ENCODE measurements at places on chromosomes 12 and 14.
A peak's percentile ranks its signal among the peaks of the same experiment; 100 is the strongest.

GRCh38 chr14:54048311-54048710, 91.7 kb upstream of the BMP4 start:
- peak; percentile 75 for DNase-seq

- DNase-seq, result peak; percentile 63
Measured at GRCh38 chr12:180445-180844, 33.5 kb downstream of the SLC6A12 start.

DNA sequence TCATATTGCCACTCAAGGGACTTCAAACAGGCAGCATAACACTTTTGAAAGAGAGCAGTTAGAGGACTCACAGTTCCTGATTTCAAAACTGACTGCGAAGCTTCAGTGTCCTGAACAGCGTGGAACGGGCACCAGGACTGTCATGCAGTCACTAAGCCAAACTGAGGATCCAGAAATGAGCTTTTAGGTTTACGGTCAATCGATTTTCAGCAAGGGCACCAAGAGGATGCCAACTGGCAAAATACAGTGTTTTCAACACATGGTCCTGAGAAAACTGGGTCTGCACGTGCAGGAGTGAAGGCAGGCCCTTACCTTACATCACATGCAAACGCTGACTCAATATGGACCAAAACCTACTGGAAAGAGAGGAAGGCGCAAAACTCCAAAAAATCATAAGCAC, 15.6 kb downstream of the BRF1 start:
- no peak for DNase-seq

DNA sequence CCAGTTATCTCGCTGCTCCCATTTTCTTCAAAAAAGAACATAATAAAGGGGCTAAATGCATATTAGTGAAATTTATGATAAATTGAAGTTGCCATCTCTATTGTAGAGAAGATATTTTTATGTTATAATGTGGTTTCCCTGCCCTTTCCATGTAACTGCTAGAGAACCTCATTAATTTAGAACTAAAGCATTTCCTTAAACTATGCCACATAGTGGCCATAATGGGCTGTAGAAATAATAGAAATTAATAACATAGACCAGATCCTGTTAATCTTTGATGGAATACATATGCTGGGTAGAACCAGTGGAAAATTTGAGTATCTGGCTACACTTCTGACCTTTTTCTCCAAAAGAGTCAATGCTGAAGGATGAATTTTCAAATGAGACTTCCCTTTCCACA, 376.7 kb downstream of the PDZRN4 start:
- no peak for DNase-seq

DNA sequence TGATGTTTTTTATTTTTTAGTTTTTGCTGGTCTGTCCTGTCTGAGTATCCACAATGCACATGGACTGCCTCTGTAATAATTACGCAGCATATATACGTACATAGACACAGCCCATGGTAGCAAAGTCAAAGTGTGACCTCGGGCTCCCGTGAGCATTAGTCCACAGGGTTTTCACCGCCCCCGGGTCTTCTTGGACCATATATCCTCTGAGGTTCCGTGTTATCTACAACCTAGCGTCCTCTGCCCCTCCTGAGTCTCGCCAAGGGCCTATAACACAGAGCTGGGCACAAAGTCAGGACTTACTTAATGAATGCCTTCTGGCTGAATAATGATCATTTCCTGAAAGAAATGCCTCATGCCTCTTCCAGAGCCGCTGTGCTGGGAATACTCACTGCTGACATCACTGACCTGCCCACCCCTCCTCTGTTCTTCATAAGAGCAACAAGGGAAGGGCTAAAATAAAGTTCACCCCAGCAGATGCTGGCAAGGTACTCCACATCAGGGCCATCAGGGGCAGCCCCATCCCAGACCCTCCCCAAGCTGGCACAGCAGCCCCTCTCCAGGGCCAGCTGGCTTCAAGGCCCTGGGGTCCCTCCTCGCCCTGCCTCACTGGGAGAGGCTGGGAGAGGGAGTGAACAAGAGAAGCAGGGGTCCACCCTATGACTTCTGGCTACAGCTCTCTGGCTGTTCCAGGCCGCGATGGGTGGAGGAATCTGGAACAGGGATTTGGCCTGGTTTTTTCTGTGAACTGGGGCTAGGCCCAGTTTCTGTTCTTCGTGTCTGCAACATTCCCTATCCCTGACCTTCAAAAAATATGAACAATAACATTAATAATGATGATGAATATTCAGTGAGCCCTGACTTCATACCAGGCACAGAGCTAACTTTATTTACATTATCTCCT, 7.9 kb downstream of the HDAC7 start:
- DNase-seq, result no peak

GRCh38 chr14:75289840-75290388, 11.3 kb downstream of the FOS start:
- no peak for DNase-seq

DNA sequence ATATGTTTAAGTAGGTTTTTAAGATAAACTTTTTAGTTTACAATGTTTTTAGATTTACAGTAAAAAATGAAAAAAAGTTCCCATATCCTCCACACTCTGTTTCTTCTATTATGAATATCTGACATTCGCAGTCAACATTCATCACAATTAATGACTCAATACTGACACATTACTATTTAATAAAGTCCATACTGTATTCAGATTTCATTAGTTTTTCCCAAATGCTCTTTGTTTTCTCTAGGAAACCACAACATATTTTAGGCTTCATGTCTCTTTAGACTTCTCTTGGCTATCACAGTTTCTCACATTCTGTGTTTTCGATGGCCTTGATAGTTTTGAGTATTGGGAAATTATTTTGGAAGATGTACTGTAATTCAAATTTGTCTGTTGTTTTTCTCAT, 399.8 kb downstream of the SLC6A15 start:
- DNase-seq, result no peak

DNA sequence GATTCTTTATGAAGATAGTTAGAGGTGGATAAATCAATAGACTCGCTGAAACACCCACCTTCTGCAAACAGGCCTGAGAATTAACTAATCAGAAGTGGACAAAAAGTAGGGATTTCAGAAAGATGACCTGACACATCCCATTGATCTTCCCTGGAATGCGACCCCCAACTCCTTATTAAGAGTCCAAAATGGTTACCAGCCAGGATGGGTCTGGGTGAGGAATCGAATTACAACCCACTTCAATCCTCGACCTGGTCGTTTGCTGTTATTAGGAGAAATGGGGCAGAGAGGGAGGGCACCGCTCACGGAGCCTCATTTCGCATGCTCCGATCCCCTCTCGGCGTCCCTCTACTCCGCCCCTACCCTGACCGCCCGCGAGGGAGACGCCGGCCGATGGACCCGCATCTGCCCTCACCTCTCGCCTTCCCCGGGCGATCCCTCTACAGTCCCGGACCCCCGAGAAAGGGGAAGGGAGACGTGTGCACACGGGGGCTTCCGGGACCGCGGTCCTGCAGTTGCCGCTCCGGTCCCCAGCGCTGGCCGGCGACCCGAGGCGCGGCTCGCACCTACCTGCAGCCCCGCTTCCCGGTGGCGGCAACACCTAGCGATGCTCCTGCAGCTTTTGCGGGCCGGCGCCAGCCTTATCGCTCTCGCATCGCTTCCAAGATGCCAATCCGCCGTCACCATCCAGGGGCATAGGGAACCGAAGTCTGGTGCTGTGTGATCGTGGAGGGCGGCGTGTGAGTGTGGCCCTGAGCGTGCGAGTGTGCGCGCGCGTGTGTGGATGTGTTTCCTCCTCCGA, 69.3 kb upstream of the USP15 start:
- DNase-seq, result no peak

GRCh38 chr12:108295641-108296040, 43.5 kb downstream of the CMKLR1 start:
- DNase-seq, result no peak

DNA sequence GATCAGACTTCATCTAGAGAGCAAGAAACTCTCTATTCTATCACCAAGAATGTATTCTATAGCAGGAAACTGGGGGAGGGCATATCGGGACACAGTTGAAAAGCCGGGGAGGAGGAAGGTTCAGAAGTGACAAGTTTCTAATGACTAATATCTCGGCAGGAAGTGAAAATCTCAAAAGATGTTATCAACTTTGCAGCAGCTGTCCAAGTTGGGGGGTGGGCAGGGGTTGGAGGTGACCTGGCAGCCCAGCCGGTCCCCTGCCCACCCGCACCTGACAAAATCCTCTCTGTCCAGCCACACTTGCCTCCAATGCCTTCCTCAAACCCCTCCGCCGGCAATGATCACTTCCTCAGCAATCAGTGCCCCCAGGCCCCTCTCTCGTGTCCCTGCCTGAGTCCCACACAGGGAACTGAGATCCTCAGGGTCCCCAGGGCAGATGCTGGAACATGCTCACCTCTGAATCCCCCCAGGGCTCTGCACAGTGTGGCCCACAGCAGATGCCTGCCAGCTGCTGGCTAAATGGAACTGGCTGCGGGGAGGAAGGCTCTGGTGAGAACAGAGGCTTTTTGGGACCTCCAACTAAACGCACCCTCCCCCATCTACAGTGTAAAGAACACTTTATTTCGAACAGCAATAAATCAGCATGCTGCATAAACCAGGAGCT, 43.9 kb downstream of the CCDC88C start:
- DNase-seq, result no peak

DNA sequence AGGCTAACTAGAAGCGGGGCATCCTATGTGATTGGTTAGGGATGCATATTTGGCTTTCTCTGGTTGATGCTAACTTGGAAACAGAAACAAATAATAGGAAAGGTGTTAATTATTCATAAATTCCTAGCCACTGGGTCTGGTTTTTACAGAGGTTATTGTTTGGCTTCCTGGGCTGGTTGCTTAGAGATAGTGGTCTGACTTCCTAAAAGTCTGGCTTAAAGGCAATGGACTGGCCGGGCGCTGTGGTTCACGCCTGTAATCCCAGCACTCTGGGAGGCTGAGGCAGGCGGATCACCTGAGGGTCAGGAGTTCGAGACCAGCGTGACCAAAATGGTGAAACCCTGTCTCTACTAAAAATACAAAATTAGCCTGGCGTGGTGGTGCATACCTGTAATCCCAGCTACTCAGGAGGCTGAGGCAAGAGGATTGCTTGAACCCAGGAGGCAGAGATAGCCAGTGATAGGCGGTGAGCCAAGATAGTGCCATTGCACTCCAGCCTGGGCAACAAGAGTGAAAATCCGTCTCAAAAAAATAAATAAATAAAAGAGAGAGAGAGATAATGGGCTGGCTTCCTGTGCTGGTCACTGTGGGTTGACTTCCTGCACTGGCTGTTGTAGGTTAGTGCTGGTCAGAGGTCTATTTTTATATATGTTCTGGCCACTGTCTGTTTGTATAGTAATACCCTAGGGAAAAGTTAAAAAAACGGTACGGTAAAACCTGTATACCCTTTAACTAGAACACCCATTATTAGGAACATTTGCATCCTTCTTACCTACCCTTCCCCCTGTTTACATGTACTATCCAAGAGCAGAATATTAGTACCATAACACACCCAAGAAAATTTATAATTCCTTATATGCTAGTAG, 24.1 kb downstream of the OR6S1 start:
- DNase-seq, result no peak

DNA sequence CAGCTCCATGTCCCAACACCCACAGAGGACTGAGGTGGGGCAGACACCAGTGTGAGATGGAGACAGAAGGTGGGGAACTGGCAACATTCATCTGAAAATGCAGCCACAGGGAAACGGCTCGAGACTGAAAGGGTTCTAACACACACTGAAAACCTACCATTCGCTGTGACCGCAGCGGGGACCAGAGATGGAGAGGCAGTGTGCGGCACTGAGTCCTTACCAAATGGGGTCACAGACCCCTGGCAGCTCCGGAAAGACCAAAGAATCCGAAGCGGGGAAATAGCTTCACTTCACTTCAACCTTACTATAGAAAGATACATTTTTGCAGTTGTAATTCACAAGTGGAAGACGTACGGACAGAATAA, 9.6 kb downstream of the BAG5 start:
- no peak for DNase-seq

- DNase-seq, result peak; percentile 3
Measured at GRCh38 chr14:35122696-35123387, 490 bp downstream of the PRORP start.

- peak; percentile 28 for DNase-seq
Measured at GRCh38 chr14:102772781-102773570, 4.3 kb upstream of the TRAF3 start.

GRCh38 chr14:103292426-103293374, 41.3 kb upstream of the EIF5 start:
- peak; percentile 68 for DNase-seq

GRCh38 chr12:66929121-66929520, 250.2 kb upstream of the GRIP1 start:
- DNase-seq, result no peak

- no peak for DNase-seq
Measured at GRCh38 chr12:54232790-54233189, 44.0 kb upstream of the SMUG1 start.

DNA sequence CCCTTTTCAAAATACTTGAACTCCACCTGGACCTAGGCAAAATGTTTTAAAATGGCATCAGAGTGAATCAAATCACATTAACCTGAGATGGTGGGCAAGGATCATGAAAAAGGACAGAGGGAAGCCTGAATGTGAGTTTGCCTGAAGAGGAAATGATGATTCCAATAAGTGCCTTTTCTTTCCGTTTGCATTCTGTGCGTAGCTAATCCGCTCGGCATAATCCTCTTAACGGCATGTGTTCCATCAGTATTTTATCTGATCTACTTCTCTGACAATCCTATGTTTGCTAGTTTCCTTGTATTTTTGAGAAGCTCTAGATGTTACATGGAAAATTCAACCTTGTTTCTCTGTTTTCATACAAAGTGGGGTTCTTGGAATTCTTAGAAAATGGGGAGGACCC, 354.6 kb downstream of the NRXN3 start:
- no peak for DNase-seq

- DNase-seq, result no peak
Measured at GRCh38 chr12:109753959-109754358, 40.3 kb downstream of the FAM222A start.

DNA sequence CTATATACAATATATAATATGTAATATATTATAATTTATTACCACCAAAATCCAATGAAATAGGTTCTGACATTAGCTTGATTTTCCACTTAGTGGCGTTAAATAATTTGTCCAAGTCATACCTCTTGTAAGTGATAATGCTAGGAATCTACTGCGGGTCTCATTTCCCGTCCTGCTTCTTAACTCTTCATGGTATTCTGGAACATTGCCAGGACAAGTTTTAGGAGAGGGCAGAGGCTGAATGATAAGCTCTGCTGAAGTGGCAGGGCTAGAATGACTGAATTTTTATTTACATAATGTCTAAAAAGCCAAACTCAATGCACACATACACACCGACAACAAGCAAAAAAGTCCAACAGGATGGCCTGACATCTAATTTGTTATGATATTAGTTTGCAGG, 70.4 kb upstream of the PTPRQ start:
- no peak for DNase-seq

Measured in HL-60 (cell line).